ENCODE measurements at places on chromosomes 11 and 22.

GRCh38 chr11:15276621-15277020 lies 161.9 kb downstream of the INSC start:
- DNase-seq = no peak

DNA sequence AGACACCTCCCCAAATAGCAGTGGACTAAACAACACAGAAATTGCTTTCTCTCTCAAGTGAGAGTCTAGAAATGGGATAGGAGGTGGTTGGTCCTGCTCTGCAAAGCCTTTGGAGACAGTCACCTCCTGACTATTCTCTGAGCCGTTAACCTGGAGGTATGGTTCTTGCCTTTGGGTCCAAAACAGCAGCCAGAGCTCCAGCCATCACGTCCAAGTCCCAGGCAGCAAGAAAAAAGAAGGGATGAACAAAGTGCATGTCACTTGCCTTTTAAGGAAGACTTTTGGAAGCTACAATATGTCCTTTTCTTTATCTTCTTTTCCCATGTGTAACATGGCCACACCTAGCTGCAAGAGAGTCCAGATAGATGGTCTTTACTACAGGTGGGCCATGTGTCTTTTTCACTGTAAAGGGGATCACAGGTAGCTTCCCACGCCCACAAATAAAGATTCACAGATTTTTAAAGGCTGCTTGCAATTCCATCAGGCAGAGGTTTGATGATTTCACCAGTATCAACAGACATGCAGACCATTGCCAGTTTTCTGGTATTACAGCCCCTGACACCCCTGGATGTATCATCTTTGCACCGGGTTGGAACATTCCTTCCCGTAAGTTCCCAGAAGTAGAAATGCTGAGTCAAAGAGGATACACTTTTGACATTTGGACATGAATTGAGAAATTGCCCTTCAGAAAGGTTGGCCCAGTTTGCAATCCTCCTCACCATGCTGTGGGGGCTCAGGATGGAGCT lies 66.0 kb downstream of the MYEOV start:
- no peak for DNase-seq

DNA sequence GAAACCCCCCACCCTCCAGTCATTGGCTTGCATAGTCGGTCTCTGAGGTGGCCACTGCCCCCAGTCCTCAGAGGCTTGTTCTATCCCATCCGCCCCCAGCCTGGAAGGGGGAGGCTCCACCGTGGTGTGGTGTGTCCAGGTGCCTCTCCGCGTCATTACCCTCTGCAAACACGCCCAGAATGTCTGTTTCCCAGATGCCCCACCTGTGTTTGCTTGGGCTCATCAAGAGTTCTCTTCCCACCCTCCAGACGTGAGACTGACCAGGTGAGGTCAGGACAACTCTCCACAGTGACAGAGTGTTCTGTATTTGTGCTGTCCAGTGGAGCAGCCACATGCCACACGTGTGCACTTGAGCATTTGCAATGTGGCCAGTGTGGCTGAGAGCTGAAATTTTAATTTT lies 24.9 kb downstream of the LRRC10B start:
- no peak for DNase-seq

- DNase-seq = no peak
Measured at GRCh38 chr22:18991138-18991432, 55.0 kb upstream of the PRODH start.

- no peak for DNase-seq
Measured at GRCh38 chr11:2400762-2401435, 349 bp downstream of the TSSC4 start.

DNA sequence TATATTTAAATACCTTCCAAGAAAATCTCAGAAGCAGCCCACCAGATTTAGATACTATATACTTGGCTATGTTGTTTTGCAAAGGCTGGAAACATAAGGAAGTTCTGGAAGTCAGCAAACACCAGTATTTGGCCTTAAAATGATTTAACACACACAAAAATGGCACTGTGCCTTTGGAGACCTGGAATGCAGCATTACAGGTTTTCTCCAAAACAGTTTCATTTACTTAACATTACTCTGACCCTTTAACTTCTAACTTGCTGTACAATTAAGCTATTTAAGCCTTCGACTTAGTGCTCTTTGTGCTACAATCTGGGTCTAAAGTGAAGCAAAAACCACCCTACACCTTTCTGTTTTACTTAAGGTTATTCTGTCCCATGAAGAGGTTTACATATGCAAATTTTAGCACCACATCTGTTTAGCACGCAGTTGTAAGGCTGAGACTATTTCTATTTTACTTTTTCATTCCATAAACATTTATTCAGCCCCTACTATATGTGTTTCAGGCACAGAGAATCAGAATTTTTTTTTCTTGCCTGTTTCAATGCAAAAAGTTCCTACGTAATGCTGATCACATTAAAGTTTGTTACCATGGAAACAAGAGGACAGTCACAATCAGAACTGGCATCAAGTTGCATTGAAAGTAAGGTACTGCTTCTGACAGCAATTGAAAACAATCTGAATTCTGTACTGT lies 70.3 kb downstream of the MAML2 start:
- DNase-seq = no peak

DNA sequence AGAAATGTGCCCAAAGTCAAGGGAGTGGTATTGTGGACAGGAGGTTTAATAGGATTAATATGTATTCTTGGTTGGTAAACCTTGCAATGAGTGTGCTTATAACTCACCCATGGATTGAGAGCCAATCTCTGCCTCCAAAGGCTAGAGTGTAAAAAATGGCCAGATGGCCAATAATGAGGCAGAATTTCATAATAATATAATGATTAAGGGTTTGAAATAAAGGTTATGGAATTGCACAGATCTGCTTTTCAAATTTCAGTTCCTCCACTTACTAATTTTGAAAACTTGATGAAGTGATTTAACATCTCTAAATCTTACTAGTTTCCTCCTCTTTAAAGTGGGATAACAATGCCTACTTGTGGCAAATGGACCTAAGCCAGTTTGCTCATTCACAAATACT lies 94.8 kb downstream of the BDNF start:
- no peak for DNase-seq

DNA sequence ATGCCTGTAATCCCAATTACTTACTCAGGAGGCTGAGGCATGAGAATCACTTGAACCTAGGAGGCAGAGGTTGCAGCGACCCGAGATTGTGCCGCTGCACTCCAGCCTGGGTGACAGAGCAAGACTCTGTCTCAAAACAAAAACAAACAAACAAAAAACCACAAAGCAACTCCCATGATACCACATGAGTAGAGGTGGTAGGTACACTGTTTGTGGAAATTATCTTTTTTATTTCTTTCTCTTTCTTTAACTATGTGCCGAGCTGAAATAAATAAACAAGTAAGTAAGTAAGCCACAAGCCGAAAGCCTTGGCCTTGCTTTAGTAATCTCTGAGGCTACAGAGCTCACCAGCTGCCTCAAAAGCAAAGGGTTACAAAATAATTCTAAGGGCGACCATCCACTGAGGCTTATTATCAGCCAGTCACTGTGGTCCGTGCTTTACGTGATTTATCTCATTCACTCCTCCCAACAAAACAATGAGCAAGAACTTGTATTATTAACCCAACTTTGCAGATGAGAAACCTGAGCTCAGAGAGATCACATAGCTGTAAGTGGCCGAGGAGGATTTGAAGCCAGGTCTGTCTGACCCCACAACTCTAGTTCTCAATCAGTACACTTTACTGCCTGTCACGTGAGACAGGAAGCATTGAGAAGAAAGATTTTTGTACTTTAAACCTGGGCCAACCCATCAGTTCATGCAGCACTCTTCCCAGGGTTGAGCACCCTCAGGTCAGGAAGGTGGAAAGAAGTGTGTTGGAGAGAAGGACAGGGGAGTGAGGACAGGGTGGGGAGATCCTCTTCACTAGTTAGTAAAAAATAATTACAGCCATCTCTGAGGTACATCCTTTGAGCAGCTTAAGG lies 69.8 kb upstream of the MTMR2 start:
- DNase-seq = no peak

DNA sequence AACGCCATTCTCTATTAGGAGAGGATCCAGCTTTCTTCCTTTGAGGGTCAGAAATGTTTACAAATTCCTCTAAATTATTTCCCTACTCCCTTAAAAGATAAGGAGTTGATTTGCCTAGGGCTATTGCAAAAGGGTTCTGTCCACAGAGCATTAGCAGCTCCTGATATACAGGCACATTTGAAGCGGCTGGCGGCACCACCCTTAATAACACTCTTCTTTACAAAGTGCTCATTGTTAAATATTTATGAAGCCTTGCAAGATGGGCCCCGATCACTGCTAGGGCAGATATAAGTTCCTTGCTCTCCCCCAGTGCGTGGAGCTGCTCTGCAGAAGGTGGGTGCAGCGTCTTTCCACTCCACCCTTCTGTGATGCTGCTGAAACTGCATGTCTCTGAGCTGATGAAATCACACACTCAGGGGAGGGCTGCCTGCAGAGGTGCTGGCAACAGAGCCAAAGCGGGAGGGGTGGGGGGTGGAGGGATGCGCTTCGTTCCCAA lies 116.7 kb upstream of the NTM start:
- DNase-seq = no peak

DNA sequence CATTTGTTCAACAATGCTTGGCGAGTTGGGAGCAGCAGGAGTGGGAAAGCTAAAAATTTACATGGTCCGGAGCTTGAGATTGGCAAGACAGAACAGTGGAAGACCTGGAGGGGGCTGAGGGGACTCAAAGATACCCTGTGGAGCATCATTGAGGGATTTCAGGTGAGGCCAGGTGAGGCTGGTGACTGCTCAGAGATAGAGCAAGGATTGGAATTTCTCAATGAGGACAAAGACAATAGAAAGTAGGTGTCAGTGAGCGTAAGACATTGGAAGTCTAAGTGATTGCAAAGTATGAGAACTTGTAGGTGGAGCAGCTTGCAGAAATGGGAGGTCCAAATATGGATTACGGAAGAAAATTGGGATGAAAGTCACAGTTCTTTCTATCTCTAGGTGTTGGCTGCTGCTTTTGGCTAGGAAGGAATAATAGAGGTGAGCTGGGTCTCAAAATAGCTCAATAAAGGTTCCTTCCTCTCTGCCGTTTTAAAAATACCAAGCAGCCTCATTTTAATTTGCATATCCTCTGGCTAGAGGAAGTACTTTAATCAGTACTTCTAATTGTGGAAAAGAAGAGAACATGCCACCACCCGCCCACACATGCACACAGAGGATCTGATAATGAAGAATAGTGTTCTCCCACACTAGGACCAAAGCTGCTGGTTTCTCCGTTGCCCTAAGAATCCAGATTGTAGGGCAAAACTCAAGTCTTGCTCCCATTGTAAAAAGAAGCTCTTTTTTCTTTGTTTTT lies 41.8 kb upstream of the SORL1-AS1 start:
- peak; percentile 25 for DNase-seq

- DNase-seq = peak; percentile 94
Measured at GRCh38 chr22:39502109-39502788, at the start of gene MIEF1. TSS of gene MIEF1 (plus strand) at chr22:39502290. CDS start at chr22:39511295, 9,005 bp downstream.

DNA sequence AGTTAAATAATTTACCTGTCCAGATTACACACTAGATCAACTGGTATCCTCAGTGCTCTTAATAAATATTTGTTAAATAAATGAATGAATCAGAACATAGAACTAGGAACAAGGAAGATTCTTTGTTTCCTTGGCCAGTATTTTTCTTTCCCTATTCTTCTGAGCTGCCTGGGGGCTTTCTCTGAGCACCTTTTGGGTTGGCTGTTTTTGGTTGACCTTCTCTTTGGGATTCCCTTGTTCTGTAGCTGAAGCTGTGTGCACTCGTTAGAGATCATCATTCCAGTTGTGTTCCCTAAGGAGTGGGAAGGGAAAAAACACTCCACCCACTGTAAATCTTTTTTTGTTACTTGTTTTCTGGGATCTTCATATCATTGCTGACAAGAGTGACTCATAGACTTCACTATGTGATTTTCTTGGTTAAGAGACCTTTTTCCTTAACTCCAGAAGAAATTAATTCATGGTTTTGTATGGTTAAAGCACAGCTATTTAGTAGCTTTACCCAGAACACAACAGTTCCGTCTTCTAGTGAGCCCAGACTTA lies 84.3 kb downstream of the STIM1 start:
- DNase-seq = no peak

DNA sequence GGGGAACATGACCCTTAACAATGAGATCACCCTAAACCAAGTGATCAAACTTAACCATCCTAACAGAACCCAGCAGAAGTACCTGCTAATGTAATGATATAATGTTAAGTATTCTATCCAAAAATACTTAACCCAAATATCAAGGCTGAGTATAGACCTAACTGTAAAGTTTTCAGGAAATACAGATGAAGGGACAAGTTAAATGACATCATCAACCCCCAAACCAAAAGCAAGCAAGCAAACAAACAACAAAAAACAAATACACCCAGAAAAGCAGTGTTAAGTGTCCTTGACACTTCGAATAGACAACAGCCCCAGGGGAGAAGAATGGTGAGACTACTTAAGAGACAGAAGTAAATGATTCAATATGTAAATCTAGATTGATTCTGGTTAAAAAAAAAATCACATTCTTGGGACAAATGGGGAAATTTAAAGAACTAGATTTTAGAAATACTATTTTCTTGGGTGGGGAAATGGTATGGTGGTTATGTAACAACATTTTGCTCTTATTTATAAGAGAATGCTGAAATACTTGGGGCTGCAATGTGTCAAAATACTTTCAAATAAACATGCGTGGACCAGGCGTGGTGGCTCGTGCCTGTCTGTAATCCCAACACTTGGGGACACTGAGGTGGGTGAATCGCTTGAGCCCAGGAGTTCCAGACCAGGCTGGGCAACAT lies 2.5 kb downstream of the CSTF3 start:
- DNase-seq = no peak

DNA sequence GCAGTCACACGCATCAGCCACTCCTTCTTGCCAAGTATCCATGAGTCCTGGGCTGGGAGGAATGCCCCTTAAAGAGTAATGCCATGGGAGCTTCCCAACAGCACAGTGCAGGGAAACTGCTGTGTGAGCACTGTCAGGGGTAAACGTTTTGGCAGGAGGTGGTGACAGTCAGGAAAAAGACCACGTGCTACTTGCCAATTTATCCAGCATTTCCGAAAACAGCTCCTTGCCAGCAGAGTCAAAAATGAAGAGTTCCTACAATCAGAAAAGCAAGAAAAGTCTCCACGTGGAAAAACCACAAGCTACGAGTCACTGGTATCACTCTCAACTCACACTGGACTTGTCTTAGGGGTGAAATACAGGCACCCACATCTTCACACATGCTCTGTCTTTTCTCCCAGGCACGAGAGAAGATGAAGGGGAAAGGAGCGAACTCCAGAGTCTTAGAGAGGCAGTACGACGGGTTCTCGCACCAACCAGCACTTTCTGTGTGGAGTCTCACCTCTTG lies 9.9 kb downstream of the IFT27 start:
- no peak for DNase-seq

DNA sequence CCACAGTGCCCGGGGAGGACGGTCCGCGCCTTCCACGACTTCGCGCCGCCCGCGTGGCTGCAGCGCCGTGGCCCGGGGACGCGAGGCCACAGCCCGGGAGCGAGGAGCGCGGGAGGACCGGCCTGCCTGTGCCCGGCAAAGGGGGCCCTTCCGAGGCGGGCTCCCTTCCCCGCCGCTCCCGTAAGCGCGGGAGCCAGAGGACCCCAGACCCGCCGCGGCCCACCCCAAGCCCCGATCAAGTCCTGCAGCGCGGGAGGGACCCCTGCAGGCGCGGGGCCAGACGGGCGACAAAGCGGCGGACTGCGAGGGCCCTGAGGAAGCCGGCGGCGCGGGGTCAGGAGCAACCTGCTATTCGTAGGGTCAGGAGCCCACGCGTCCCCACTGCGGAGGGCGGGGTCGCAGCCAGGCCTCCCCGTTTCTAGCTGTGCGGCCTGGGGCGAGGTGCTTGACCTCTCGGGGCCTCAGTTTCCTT lies 110.3 kb downstream of the WNT7B start:
- peak; percentile 9 for DNase-seq

GRCh38 chr11:62439785-62440602 lies 21.2 kb downstream of the SCGB1A1 start:
- DNase-seq = no peak
